Naive thymus-derived CD8-positive, alpha-beta T cell (primary cell): ENCODE measurements at places on chromosomes 16 and 17. TPM values are rescaled to one million over a fixed set of nuclear protein-coding genes. Genes with fewer than 3 reads are reported as not detected.

Gene IGF2BP1
- polyA plus RNA-seq: not detected

Gene OR3A3
- polyA plus RNA-seq: not detected

Gene YBX2
- polyA plus RNA-seq: not detected

Gene CES1
- 1.8 TPM for polyA plus RNA-seq

Gene MT3
- 19.9 TPM for polyA plus RNA-seq

Gene OSGIN1
- 0.26 TPM for polyA plus RNA-seq
